GM13977 (cell line): ENCODE measurements at places on chromosomes 6 and 20.

DNA sequence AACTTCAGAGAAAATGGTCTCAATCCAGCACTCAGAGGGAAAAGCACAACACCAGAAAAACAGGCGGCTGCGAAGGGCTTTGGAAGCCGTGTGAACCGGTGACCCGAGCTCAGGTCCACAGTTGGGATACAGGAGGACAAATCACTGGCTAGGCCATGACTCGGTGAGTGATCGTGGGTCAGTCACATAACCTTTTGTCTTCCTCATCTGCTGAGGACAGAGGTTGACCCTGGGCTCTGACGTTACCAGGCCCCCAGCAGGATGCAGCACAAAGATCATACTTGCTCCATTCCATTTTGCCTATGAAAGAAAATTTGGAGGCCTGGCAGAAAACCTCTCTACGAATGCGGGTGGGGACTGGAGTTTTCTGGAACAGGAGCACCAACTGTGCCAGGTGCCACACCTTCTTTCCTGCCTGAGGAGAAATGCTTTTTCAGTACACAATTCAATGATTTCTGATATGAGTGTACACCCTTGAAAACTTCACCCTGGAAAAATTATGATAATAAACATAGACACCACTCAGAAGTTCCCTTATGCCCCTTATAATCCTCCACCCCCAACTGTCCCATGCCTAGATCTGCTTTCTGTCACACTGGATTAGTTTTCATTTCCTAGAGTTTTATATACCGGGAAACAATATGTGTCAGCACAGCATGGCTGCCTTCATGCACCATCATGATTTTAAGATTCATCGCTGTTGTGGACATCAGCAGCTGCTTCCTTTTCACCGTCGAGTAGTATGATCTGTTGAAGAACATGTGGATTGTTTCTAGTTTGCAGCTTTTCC lies 85.3 kb upstream of the RALGAPA2 start:
- DNase-seq = no peak

DNA sequence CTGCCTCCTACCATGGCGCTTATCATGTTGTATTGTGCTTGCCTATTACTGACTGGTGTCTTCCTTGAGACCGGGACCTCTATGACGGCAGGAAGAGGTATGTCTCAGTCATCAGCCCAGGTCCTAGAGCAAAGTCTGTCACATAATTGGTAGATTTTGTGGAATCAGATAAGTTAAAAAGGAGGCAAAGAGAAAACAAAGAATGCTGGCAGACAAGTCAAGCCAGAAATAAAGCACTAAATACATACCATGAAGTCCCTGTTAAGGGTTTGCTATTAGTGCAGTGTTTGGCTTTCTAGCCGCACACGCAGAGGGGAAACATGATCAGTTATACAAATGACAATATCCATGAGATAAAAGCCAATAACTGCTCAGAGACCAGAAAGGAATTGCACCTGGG lies 6.0 kb downstream of the TOMM34 start:
- DNase-seq = no peak

DNA sequence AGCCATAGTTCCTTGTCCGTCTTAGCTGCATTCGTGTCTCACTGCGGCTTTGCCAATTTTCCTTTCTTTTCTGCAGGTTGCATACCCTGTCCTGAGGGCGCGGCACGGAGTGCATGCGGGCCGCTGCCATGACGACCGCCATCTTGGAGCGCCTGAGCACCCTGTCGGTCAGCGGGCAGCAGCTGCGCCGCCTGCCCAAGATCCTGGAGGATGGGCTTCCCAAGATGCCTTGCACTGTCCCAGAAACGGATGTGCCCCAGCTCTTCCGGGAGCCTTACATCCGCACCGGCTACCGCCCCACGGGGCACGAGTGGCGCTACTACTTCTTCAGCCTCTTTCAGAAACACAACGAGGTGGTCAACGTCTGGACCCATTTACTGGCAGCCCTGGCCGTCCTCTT lies 17.1 kb upstream of the EFHC1 start:
- DNase-seq = no peak

DNA sequence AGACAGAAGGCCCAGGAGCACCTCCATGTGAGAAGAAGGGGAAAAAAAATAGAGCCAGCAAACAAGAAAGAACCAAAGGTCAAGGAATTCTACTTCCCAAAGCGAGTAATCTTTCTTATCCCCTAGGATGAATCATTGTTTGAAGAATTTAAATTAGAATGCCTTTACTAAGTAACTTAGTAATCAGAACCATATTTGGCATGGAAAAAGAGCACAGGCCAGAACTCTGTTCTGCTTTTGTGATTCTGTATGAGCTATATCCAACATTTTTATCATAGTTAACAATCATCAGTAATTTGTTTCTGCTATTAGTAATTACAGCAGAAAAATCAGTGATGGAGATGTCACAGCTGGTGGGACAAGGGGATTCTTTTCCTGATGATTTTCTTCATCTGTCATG lies 228.8 kb upstream of the FAM83B start:
- DNase-seq = no peak

DNA sequence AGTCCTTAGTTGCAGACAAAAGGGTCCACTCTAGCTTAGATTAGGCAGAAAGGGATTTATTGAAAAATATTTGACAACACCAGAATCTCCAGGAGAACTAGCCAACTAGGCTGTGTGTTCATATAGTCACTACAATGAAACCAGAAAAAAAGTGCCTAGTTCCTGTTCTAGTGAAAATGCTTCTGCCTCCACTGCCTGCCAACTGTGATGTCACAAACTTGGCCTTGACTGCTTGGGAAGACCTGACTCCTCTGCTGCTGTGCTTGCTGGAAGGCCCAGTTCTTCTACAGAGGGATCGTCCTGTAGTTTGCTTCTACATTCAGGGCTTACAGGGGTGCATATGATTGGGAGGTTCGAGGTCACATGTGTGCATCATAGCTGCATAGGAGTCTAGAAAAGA lies 40.3 kb upstream of the XRN2 start:
- DNase-seq = no peak

GRCh38 chr20:41437836-41438235 lies 71.2 kb upstream of the EMILIN3 start:
- DNase-seq = no peak

GRCh38 chr20:57425150-57426013 lies 34.2 kb downstream of the RBM38 start:
- no peak for DNase-seq

DNA sequence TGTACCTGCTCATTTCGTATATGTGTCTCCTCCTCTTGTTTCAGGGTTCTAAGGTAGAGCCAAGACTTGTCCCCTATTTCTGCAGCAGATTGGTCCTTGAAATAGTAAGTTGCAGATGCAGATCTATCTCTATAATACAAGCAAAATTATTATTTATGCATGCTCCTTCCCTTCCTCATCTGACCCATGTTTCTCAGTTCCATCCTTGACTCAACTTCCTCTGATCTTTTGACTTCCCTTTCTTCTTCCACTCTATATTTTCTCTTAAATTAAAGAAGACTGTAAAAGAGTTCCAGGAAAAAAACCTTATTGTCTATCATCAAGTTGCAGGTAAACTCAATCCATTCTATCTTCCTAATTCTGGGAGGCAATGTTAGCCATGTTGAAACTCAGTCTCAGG lies 23.7 kb downstream of the PLA2G7 start:
- no peak for DNase-seq

DNA sequence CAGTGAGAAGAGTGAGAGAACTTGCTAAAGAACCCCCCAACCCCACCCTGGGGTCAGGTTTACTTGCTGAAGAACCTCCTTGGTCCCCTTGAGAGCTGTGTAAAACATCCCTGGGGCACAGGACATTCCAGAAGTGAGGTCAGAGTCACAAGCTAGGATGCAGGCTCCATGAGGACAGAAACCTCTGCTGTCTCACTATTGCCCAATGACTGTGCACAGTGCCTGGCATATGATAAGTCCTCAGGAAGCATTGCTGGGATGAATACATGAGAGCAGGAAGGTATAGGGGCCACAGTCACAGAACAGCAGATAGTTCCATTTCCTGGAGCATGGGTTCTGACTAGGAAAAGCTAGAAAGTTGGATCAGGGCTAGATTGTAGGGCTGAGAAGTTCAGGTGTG lies 18.4 kb downstream of the NT5E start:
- DNase-seq = no peak

- no peak for DNase-seq
Observed at GRCh38 chr20:692044-692443, 16.4 kb upstream of the SCRT2 start.

GRCh38 chr20:15802020-15802419 lies 771.2 kb downstream of the KIF16B start:
- DNase-seq = no peak

DNA sequence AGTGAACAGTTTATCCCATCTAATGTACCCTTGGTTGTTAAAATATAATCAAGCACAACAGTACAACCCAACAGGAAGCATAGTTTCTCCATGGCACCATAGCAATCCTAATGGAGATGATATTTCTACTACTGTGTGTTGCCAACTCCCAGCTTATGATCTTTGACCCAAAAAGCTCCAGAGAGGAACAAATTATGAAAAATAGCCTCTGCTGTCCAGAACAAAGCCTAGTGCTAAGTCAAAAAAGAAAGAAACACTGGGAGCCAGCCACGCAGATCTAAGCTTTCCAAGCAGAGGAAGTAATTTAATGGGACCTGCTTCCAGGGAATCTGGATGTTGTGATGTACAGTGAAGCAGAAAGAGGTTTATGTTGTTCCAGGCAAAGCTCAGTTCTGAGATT lies 52.2 kb upstream of the TASP1 start:
- DNase-seq = no peak

- DNase-seq = no peak
Observed at GRCh38 chr6:111888928-111889695, 15.9 kb upstream of the FYN start.

GRCh38 chr6:115691433-115691832 lies 369.3 kb downstream of the FRK start:
- no peak for DNase-seq

GRCh38 chr6:11332463-11332862 lies 100.0 kb upstream of the NEDD9 start:
- DNase-seq = no peak

- no peak for DNase-seq
Observed at GRCh38 chr6:40986364-40986763, 52.7 kb downstream of the UNC5CL start.

DNA sequence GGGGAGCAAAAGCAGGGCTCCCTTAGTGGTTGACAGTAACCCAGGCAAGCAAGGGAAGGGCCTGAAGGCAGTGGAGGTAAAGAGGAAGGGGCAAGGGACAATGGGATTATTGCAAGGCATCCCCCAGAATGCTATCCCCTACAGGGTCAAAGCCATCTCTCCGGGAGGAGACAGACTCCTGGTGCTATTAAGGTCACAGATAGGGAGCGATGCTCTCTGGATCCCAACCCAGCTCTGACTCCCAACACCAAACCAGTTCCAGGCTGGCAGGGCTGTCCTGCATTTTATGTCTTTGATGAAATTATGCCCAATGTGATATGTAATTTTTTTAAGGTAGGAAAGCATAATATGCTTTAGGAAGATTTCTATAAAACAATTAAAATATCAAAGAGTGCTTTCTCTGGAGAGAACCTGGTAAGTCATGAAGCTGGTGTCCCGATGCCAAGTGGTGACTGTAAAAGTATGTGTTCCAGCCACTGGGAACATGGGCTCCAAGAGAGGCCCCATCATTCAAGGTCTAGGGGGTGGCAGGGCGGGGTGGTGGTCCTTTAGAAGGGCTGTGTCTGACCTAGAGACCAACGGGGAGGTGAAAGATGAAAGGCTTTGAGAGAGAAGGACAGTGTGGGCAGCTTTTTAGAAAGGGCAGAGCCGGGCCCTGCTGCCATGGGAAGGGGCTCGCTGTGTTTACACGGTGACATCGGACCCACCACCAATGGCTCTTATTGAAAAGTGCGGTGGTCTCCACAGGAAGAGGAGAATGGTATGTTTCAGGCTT lies 276.5 kb downstream of the CDC5L start:
- DNase-seq = no peak

- DNase-seq = no peak
Observed at GRCh38 chr20:23244916-23245552, 105.6 kb upstream of the NXT1 start.

DNA sequence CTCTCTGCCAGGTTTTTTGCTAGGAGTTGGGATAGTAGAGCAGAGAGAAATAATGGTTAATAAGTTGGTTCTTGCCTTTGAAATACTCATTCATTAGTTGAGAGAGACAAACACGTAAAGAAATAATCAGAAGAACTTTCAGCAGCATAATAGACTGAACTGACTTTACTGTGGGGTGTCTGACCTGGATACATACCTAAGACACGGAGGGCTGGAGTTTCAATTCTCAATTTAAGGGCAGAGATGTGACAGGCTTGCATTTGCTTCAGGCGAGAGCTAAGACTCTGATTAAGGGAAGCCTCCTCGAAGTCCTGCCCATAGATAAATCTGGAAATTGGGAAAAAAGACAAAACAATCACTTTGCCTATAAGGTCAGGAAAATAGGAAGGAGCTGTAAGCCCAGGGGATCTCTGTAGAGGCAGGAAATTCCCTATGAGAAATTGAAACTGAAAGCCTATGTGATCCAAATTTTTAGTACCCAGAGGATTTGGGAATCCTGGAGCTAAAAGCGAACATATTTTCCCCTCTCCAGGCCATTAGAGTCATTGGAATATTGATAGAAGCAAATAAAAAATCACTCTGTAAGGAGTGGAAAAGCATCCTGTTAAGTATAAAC lies 276.8 kb downstream of the PHACTR1 start:
- no peak for DNase-seq

DNA sequence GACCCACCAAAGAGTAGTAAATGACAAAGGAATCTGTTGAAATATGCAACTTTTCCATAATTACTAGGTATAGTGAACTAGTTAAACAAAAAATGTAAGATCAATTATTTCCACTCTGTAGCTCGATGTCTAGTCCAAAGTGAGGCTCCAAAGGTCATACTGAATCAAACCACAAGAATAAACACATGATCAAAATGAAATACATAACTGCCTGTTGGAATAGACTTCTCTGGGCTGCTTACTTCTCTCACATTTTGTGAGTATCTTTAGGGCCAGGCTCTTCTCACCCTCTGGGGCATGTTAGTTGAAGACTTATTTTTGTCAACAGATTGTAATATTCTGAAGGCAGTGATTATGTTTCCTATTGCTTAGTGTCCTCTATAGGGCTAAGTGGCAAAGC lies 103.7 kb upstream of the TMEM170B start:
- no peak for DNase-seq

DNA sequence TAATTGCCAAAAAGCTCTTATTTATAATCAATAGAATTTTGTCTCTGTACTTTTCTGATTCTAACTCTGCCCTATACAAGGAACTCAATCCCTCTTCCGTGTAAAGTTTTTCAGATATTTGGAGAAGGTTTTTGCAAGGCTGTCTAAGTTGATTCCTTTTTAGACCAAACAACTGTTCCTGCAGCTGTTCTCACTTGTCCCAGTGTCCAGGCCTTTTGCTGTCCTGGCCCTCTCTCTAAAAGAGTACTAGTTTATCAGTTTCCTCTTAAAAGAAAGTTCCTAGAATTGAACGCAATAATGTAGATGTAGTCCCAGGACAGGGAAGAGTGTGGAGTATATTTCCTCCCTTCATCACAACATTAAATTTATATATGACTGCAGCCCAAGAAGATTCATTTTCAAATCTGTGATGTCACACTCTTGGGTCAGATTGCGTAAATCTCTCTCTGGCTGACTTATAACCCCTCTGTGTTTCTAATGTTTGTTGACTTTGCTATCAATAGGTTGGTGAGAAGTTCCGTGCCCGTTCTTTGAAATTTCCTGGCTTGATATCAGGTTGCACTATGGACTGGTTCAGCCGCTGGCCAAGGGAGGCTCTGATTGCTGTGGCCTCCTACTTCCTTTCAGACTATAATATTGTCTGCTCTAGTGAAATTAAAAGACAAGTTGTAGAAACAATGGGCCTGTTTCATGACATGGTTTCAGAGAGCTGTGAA lies 139.4 kb upstream of the GLP1R start:
- DNase-seq = no peak

- DNase-seq = no peak
Observed at GRCh38 chr6:45272626-45273025, 55.5 kb upstream of the RUNX2 start.
